ENCODE measurements at places on chromosomes 1 and 21. TPM values are rescaled to one million over a fixed set of nuclear protein-coding genes. Genes with fewer than 3 reads are reported as not detected.

The PSMD4 gene
- total RNA-seq = 206 TPM

The CFHR5 gene
- total RNA-seq = not detected

The SEMA4A gene
- 0.89 TPM for total RNA-seq

The BLZF1 gene
- total RNA-seq = 34.4 TPM

The FNDC10 gene
- 4.0 TPM for total RNA-seq

All from HFFc6 (cell line).